ENCODE measurements at places on chromosomes 2 and 18.
A peak's percentile ranks its signal among the peaks of the same experiment; 100 is the strongest.

DNA sequence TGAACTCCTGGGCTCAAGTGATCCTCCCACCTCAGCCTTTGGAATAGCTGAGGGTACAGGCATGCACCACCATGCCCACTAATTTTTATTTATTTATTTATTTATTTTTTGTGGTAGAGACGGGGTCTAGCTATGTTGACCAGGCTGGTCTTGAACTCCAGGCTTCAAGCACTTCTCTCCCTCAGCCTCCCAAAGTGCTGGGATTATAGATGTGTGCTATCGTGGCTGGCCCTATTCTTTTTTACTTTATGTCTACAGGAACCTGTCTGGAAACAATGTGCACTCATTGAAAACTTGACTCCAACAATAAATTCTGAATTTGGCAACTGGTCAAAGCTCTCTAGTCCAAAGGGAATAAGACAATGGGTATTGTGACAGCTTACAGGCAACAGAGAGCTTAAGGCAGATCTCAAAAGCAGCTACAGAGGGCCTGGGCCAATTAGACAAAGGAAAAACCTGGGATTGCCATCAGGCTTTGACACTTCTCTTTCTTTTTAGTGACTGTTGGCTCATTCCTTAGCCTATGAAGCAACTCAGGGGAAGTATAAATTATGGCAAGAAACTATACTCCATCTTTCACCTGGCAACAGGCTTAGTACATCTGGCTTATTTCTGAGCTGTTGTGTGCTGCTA, 55.1 kb upstream of the RAPGEF4 start:
- DNase-seq = no peak

DNA sequence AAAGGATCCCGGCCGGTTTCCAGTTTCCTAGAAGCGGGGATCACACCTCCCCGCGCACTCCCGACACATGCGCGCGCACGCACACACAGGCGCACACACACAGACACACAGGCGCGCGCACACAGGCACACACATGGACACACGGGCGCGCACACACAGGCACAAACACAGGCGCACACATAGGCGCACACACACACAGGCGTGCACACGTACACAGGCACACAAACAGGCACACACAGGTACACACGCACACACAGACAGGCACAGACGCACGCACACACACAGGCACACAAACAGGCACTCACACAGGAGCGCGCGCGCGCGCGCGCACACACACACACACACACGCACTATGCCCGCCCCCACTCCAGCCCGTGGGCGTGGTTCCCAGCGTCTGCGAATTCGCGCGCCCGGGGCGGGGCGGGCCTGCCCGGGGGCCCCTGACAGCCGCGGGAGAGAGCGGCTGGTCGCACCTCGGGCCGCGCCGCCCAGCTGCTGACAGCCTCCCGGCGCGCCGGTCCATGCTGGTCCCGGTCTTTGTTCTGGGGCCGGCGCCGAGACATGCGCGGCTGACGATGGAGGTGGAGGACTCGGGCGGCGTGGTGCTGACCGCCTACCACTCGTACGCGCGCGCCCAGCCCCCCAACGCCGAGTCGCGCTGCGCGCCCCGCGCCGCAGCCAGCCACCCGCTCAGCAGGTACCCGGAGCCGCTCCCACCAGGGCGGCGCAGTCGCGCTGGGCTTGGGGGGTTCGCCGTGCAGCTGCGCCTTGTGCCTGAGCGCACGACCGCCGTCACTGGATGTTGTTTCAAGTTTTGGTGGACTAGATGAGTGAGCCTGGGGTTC, at the start of gene ARHGAP28:
ARHGAP28 (plus strand) TSS at position 470 of the 845 bp plus-strand sequence; CDS start at position 576, 106 bp downstream.
- DNase-seq = peak; percentile 83

GRCh38 chr2:167626301-167626700, 621.1 kb downstream of the STK39 start:
- DNase-seq = no peak

GRCh38 chr2:80852808-80853139, 548.2 kb upstream of the LRRTM1 start:
- DNase-seq = no peak

DNA sequence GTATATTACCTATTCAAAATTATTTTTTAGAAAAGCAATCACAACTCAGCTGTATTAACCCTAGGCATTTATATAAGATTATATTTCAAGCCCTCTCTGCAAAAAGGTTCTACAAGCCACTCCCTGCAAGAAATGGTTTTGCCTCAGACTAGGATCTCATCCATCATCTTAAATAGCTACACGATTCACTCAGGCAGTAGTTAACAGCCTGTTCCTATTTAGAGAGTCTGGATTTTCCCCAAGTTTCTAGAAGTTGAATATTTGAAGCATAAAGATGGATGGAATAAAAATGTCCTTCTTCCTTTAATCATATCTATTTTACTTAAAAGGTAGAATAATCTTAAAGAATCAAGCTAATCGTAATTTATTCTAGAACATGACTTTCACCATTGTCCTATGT, 167.1 kb upstream of the STK17B start:
- no peak for DNase-seq

DNA sequence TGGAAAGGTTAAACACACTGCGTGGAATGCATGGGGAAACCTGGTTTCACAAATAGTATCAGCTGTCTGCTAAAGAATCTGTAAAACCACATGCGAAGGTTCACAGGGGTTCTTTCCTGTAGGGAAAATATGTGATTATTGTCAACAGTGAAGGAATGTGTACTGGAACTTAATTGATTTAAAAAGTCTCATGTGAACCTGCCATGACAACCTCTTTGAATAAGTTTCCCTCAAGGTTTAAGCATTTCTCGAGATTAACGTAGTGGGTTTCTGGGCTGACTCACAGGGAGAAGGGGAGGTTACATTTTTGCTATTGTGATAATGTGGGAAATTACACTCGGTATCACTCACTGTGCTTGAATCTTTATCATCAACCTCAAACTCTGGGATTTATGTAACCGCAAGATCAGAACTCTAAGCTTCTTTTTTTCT, 28.2 kb upstream of the IL1R1 start:
- DNase-seq = no peak

DNA sequence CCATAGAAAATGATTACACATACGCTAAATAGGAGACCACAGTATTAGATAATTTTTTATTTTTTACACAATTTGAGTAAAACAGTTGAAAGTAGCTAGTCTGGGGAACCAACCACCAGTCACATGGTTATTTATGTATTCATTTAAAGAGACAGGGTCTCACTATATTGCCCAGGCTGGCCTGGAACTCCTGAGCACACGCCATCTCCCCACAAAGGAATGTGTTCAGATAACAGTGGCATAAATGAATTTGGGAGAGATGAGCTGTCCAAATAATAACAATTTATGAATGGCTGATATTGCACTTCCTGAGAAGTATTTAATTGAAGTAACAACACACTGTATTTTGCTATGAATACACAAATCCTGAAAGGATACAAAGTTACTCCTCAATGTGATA, 39.7 kb downstream of the KIDINS220 start:
- no peak for DNase-seq

DNA sequence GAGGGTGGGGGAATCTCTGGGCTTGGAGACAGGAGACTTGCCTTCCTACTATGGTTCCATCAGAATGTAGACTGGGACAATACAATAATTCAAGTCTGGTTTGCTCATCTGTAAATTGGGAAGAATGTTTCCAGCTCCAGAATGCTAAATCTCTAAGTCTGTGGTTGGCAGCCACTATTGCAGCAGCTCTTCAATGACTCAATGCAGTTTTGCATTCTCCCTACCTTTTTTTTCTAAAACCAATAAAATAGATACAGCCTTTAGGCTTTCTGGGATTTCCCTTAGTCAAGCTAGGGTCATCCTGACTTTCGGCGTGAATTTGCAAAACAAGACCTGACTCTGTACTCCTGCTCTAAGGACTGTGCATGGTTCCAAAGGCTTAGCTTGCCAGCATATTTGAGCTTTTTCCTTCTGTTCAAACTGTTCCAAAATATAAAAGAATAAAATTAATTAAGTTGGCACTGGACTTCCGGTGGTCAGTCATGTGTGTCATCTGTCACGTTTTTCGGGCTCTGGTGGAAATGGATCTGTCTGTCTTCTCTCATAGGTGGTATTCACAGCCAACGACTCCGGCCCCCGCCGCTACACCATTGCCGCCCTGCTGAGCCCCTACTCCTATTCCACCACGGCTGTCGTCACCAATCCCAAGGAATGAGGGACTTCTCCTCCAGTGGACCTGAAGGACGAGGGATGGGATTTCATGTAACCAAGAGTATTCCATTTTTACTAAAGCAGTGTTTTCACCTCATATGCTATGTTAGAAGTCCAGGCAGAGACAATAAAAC, 6.5 kb downstream of the TTR start:
- DNase-seq = no peak

- no peak for DNase-seq
Measured at GRCh38 chr2:72094701-72095100, 53.0 kb downstream of the CYP26B1 start.

DNA sequence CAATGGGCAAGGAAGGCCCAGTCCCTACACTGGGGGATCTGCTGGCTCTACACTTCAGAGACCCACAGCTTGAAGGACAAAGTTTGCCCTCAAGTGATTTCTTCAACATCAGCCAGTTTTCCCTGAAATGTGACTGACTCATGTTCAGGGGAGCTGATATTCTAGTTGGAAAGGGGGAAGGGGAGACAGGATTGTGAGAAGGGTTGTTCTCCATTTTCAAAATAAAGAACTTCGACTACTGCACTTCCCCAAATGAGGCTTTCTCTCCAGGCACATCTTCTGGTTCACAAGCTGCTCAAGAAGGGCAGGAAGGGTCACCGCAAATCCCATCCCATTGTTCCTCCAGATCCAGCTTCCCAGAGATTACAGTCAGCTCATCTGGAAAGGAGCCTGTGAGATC, 117.6 kb downstream of the BCL2L11 start:
- DNase-seq = no peak

- peak; percentile 76 for DNase-seq
Measured at GRCh38 chr2:29463181-29463900, 348.1 kb downstream of the CLIP4 start.

All from DMS79 treated with DMSO at 0.1 percent for 48 hours (cell line).